ENCODE measurements at places on chromosomes 7 and 10.

- no peak for DNase-seq
These were observed 194.8 kb downstream of the CFTR start for GRCh38 chr7:117674617-117675016.

GRCh38 chr7:5711409-5711808 is 70.1 kb downstream of the RNF216 start:
- DNase-seq: no peak

- DNase-seq: no peak
These were observed 410.0 kb downstream of the HTR7 start for GRCh38 chr10:90447831-90448230.

- DNase-seq: no peak
These were observed 8.7 kb downstream of the GPR146 start for GRCh38 chr7:1053002-1053411.

- no peak for DNase-seq
These were observed 44.5 kb upstream of the AP5Z1 start for GRCh38 chr7:4730971-4731370.

DNA sequence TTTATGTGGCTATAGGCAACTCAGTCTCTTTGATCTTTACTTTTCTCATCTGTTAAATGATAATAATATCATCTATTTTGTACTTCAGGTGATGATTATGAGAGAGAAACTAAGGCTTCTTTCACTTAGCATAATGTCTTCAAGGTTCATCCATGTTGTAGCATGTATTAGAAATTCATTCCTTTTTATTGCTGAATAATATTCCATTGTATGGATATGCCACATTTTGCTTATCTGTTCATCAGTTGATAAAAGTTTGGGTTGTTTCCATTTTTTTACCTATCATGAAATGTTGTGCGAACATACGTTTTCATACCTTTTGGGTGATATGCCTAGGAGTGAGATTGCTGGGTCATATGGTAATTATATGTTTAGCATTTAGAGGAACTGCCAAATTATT is 7.2 kb upstream of the CDK13 start:
- DNase-seq: no peak

DNA sequence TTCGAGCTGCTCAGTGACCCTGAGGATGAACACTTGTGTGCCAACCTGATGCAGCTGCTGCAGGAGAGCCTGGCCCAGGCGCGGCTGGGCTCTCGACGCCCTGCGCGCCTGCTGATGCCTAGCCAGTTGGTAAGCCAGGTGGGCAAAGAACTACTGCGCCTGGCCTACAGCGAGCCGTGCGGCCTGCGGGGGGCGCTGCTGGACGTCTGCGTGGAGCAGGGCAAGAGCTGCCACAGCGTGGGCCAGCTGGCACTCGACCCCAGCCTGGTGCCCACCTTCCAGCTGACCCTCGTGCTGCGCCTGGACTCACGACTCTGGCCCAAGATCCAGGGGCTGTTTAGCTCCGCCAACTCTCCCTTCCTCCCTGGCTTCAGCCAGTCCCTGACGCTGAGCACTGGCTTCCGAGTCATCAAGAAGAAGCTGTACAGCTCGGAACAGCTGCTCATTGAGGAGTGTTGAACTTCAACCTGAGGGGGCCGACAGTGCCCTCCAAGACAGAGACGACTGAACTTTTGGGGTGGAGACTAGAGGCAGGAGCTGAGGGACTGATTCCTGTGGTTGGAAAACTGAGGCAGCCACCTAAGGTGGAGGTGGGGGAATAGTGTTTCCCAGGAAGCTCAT is 1.1 kb downstream of the DDIT4 start:
- no peak for DNase-seq

- DNase-seq: no peak
These were observed 362.9 kb downstream of the KIF20B start for GRCh38 chr10:90064295-90064694.

Measured in stimulated activated CD8-positive, alpha-beta memory T cell treated with anti-CD3 and anti-CD28 coated beads, Interleukin-15, amount 100 ng/mL, for 48 hours (primary cell).